ENCODE measurements at places on chromosomes 4 and X.

GRCh38 chr4:149738156-149738555, 77.5 kb downstream of the IQCM start:
- DNase-seq, result no peak

DNA sequence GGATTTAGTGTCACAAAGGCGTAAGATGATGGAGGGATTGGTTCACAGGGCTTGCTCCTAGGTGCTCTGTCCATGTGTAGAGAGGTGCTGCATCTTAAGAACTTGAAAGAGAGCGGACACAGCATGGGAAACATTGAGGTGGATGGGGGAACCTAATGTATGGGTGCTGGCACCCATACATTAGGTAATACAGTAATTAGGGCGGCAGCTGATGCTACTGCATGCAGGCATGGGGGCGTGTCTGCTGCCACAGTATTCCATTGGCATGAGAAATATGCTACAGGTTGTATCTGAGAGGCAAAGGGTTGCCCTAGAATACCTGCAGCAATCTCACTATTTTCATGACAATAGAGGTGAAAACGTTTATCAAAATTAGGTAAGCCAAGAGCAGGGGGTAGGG, 45.8 kb upstream of the UXT start:
- DNase-seq, result no peak

GRCh38 chr4:141195095-141195707, 25.5 kb upstream of the ZNF330 start:
- DNase-seq, result no peak

- DNase-seq, result peak; percentile 68
These were observed 13.7 kb downstream of the BCORL1 start for GRCh38 chrX:129996120-129996519.

DNA sequence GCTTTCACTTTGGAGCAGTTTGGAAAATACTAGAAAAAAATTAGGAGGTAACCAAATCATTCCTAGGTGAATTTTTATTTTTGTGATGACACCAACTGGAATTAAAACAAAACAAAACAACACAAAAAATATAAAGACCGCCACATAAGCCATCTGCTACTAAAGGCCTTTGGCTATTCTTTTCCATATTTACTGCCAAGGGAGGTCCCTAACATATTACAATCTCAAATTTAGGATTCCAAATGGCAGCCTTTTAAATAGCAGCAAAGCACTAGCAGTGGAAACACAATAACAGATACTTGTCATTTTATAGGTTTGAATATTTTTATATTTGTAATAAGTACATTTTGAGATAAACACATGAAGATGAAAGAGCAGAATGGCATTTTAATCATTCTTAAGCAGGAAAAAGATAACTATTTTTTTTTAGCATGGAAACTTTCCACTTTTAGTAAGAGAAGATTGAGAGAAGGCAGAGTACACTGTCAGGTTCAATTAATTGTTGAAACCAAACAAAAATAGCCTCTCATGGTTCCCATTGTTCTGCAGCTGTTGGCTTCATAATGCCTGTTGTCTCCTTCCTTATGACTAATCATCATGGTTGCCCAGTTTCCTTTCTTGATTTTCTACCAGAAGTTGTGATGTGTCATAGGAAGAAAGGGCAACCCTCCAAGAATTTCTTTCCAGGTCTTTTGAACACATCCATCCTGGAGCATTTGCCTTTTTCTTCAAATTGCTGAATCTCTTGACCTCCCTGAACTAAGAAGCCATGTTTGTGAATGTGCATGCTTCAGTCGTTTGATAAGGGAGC, 219.0 kb upstream of the EMCN start:
- peak; percentile 92 for DNase-seq

- DNase-seq, result no peak
These were observed 169.2 kb downstream of the GRIA2 start for GRCh38 chr4:157389741-157390140.

GRCh38 chr4:1097553-1097952, 15.8 kb downstream of the RNF212 start:
- no peak for DNase-seq

DNA sequence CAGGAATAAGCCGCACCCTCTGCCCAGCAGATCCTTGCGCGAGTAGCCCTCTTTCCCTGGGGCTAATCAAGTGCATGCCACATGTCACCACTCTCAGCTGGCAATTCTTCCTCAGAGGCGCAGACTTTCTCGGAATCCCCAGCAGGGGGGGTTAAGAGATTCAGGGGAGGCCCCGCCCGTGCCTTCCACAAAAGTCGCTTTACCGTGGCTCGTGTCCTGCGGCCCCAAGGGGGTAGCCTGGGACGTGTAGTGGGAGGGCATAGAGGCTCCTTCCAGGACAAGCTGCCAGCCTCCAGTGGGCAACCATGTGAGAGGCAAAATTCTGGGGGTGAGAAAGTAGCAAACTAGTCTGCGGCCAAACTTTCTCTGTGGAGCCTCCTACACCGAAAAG, 652 bp downstream of the SRPX start:
- peak; percentile 74 for DNase-seq

GRCh38 chr4:64617800-64618199, 208.6 kb upstream of the TECRL start:
- DNase-seq, result no peak

DNA sequence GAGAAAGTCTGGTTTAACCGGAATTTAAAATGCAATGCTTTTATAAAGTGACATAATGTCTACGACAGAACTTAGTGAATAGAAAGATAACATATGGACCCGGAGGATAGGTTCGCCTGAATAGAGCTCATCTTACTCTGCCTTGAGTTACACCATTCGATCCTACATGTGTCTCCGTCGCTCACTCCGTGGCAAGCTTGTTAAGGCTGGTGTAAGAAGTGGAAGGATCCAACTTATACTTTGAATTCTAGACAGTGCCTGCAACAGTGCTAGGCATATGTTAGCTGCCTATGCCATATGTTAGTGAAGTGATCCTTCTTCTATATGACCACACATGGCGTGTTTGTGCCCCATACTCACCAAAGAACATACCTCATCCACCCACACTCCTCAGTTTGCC, 50.9 kb downstream of the SEL1L3 start:
- no peak for DNase-seq

DNA sequence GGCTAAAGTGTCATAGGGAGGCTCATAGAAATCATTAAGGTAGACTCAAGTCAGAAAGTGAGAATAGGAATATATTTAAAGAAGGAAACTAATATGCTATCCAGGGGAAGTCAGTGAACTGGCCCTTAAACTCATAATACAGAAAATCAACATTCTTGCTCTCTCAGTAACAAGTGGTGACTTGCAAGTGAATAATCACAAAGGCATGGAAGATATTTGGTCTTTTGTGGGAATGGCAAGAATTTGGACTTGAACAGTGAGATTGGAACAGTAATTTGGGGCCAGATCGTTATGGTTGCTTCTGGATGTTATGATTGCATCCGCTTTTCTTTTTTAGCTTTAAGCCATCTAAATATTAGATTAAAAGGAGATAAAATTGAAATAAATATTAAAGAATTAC, 103.8 kb downstream of the TBC1D19 start:
- DNase-seq, result peak; percentile 76

DNA sequence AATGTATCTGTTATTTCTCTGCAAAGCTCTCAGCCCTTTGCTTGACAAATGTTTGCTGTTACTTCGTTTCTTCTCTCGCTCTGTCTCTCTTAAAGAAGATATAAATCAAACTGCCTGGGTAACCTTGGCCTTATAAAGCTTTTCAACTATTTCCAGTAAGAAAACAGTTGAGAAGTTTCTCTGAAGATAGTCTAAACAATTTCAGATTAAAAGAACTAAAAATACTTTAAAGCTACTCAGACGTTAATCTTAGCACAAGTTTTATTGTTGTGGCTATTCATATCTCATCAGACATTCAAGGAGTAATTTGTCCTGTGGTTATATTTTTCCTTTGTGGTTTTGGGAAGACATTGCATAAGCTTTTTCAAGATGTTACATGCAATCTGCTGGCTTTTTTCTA, 22.6 kb downstream of the HOPX start:
- no peak for DNase-seq

GRCh38 chrX:85215946-85216345, 27.6 kb downstream of the SATL1 start:
- no peak for DNase-seq

DNA sequence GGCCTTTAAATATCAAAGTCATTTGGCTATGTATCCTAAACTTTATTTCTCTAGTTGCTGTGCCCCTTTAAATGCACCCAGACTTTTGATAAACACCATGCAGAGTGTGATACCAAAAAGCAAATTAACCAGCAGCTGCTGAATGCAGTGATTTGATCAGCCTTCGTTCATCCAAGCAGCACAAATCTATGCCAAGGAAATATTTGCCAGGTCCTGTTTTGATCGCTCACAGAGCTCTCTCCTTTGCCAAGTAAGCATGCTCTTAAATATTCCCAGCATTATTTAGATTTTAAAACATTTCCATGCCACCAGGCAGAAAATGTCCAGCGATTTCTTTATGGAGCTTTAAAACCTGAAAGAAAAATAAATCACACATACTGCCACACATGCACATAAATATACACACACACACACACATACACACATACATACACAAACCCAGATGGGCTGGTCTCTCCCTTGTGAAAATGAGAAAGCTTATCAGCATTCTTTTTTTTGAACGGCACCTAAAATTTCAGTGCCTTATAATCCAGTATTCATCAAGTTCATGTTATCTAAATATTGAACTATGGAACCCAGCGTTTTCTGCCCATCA, 35.7 kb downstream of the BTC start:
- no peak for DNase-seq

- peak; percentile 70 for DNase-seq
These were observed at the start of gene APLN for GRCh38 chrX:129654652-129655546. Gene APLN (minus strand): TSS chrX:129654956. CDS start chrX:129654630, 326 bp downstream.

- DNase-seq, result peak; percentile 76
These were observed at the start of gene SMARCA1 for GRCh38 chrX:129523079-129523911. Gene SMARCA1 (minus strand): TSS chrX:129523490. CDS start chrX:129523370, 120 bp downstream.

GRCh38 chr4:87465739-87466366, 43.5 kb downstream of the NUDT9 start:
- peak; percentile 77 for DNase-seq

- no peak for DNase-seq
These were observed 50.1 kb downstream of the ENPP6 start for GRCh38 chr4:184167576-184167975.

GRCh38 chrX:6732101-6732500, 197.2 kb upstream of the VCX3A start:
- DNase-seq, result no peak

- DNase-seq, result no peak
These were observed 29.4 kb downstream of the ELF4 start for GRCh38 chrX:130080791-130081367.

GRCh38 chr4:23105759-23106370, 413.1 kb downstream of the GBA3 start:
- DNase-seq, result no peak
